ENCODE measurements at places on chromosomes 3 and 15.

GRCh38 chr3:29143151-29143550 lies 137.7 kb upstream of the RBMS3 start:
- DNase-seq = no peak

DNA sequence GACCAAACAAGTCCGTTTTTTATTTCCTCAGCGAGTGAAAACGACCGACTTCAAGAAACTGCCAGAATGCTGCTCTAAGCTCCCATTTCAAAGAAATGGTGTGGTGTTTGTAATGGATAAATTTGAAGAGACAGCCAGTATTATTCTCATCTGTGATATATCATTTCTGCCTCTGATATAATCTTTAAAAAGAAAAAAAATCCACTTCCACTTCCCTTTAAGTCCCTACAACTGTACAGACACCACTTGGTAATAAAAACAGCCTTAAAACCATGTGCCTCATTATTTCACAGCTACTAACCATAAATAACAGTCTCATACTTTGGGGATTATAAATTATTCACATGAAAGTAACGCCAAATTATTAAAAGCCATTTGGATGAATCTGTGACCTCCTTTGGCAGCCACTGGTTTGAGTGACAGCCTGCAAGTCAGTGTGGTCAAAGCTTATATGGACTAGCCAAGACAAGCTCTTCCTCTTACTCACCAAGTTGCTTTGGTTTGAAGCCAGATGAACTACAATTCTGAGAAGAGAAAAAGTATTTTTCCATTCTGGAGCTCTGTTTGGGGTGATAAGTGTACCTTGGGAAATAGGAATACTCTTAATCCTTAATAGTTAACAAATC lies 168.0 kb downstream of the SHOX2 start:
- no peak for DNase-seq

GRCh38 chr15:45670091-45670490 lies 35.3 kb downstream of the SQOR start:
- DNase-seq = no peak

- DNase-seq = no peak
Measured at GRCh38 chr15:48939648-48940047, 24.1 kb downstream of the SHC4 start.

GRCh38 chr3:123658852-123659206 lies 74.0 kb upstream of the HACD2 start:
- no peak for DNase-seq

DNA sequence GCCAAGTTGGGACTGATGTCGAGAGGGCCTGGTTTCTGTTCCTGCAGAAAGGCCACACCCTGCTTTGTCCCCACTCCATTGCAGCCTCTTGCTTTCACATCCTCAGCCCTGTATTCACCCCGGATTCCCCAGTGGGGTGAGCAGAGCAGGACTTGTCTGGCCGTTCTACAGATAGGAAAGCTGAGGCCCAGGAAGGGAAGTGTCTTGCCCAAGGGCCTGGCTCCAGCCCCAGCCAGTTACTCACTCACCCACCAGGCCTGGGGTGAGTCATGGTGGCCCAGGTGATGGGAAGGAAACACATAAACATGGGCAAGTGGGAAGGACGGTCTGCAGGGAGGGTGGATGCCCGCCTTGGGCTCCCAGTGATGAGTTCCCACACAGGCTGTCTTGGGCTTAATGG lies 6.1 kb upstream of the DUSP7 start:
- DNase-seq = no peak

- DNase-seq = peak; percentile 72
Measured at GRCh38 chr15:67521029-67521782, at the start of gene C15orf61. TSS of gene C15orf61 (plus strand) at chr15:67521131. CDS start at chr15:67521249, 118 bp downstream.

- no peak for DNase-seq
Measured at GRCh38 chr3:129065016-129065719, 4.6 kb downstream of the GP9 start.

DNA sequence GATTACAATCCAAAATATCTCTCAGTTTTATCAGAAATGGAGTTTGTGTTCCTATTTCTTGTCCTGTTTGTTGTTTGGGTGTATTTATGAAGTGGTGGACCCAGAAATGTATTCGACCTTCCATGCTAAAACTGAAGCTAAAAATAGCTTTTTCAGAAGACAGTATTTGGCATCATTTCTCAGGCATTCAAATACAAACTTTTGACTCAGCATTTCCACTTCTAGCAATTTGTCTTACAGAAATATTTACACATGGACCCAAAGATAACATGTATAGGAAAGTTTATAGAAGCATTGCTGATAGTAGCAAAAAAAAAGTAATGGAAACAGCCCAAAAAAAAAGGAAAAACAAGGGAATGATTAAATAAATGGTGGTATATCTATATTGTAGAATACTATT lies 156.3 kb downstream of the HCN4 start:
- DNase-seq = no peak

All from activated CD4-positive, alpha-beta T cell treated with anti-CD3 and anti-CD28 coated beads for 24 hours (primary cell).